CMK (cell line): ENCODE measurements at places on chromosomes 7 and 10.

- DNase-seq: no peak
Measured at GRCh38 chr10:44898665-44899064, 12.5 kb upstream of the TMEM72 start.

GRCh38 chr7:1181031-1181430, 21.0 kb upstream of the ZFAND2A start:
- DNase-seq: no peak

DNA sequence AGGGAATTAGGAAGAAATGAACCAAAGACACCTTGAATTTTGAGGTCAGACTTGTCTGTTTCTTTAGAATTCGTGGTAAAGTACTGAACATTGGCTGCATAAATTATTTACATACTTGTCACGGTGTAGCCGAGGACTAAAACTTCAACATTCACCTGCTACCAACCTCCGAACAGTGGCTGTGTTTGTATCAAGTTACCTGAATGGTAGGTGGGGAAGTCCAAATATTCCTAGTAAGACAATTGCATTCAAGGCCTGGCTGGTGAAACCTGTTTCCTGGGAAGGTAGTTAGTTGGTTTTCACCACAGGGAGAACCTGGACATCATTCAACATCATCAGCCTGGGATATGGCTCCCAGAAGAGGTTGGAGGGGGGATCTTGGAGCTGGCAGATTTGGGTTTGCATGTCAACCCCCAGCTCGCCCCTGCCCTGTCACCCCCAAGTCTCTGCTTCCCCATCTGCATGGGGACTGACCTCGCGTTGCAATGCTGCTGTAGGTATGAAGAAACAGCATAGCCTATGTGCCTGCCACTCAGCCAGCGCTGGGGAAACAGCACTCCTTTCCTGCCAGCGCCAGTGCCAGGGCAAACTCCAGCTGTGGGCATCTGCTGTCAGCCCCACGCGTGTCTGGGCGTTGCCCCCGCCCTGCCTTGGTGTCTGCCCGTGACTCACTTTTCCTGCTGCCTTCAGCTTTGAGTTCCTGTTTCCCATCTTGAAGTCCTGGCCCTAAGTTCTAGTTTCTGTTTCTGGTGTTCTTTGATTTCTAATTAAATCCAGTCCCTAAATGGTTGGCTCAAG, 12.7 kb upstream of the LARP4B start:
- no peak for DNase-seq

DNA sequence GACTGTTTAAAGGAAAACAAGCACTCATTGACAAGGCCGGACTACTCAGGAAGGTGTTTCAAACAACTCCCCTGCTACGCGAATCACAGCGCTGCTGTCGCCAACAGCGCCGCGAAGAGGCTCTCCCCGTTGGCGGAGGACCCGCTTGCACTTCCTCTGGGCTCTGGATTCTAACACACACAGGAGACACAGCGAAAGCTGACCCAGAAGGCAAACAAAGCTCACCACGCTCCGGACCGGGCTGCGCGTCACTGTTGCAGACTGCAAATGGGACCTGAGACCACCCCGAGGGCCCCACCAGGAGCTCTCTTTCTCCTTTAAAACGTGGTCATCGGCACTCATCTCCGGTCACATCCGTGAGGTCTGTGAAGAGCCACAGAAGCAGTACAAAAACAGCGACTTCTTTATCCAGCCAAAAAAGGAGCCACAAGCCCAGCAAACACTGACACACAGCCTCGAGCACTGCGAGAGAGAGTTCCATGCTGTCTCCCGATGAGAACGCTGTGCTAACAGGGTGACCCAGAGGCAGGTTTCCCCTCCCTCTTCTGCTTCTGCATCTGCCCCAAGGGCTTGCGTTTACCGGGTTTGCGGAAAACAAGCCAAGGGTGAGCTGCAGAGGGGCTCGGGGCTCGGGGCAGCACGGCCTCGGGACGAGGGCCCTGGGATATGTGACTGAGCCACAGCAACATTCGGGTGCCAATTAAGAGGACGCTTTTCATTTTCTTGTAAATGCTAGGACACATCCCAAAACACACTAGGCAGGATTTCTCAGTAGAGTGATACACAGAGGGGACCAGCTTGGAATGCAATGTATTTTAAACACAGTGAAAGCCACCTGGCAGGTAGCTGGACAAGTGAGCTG, 41.3 kb downstream of the AMZ1 start:
- no peak for DNase-seq

DNA sequence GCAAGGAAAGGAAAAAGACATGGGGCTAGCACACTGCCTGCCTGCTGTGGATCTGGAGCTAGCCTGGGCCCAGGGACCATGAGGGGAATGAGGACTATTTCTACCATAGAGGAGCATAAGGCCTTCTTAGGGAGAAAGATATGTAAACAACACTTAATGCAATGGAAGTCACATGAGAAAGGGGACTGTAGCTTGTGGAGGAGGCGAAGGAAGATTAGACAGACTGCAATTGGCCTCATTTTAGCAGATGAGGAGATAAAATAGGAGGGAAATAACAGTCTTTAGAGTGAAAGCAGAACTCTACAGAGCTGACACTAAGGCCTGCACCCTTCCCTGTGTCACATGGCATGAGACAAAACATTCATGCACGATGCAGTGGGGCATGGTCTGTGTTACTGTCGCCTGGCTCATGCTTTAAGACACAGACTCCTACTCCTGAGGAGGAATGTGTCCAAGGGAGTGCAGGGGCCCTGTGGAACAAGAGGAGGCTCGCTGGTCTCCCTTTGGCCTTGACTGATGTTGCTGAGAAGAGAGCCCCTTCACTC, 829.3 kb upstream of the IGFBP3 start:
- no peak for DNase-seq

- DNase-seq: peak; percentile 8
Measured at GRCh38 chr10:101693651-101693977, 1.4 kb downstream of the FBXW4 start.

GRCh38 chr10:88457660-88458059, 125.5 kb downstream of the RNLS start:
- DNase-seq: no peak

DNA sequence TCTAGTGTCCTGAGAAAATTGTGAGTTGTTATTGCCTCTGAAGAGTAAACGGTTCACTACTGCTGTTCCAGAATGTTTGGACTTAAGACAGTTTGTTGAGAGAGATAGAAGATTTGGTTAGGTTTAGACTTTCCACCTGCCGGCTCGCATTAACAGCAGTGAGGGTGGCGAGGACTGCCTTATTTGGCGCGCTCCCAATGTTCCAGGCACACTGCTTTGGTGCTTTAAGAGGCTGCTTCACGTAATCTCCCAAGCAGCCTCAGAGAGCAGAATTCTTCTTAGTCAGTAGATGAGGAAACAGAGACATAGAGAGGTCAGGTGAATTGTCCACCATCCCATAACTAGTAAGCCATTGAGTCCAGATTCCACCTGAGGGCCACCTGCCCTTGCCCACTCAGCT, 41.1 kb downstream of the GLRX3 start:
- no peak for DNase-seq
